ENCODE measurements at places on chromosomes 5 and 9. TPM values are rescaled to one million over a fixed set of nuclear protein-coding genes. Genes with fewer than 3 reads are reported as not detected.

Gene HCN1
- polyA plus RNA-seq = not detected

Gene PCDHGA4
- polyA plus RNA-seq = not detected

Gene IPO11
- 5.7 TPM for polyA plus RNA-seq

Gene STARD4
- 6.1 TPM for polyA plus RNA-seq

Gene NPR3
- polyA plus RNA-seq = not detected

Gene SLC28A3
- not detected for polyA plus RNA-seq

Gene ZFAND5
- polyA plus RNA-seq = 110 TPM

Gene CCNB1
- polyA plus RNA-seq = 7.7 TPM

Gene GPR150
- polyA plus RNA-seq = 0.66 TPM

Gene GABRA1
- polyA plus RNA-seq = not detected

Gene CA9
- not detected for polyA plus RNA-seq

Gene NUP155
- 22.5 TPM for polyA plus RNA-seq

Gene C5orf52
- not detected for polyA plus RNA-seq
